ENCODE measurements at places on chromosomes 11 and 22. TPM values are rescaled to one million over a fixed set of nuclear protein-coding genes. Genes with fewer than 3 reads are reported as not detected.

OR4A16 gene
- not detected for polyA plus RNA-seq

GRCh38 chr22:44965171-44965570, 44.6 kb downstream of the PHF21B start:
- no peaks in the 10 kb centered on the region for H3K36me3 ChIP-seq
- H3K4me1 ChIP-seq: no peaks in the 10 kb centered on the region
- no peak for DNase-seq
- peaks cover 12% of the 10 kb centered on the region for H3K27me3 ChIP-seq
- H3K4me3 ChIP-seq: no peak overlapping the region

- H3K27me3 ChIP-seq: no peaks in the 10 kb centered on the region
- no peaks in the 10 kb centered on the region for H3K4me1 ChIP-seq
- no peak overlapping the region for H3K4me3 ChIP-seq
- no peaks in the 10 kb centered on the region for H3K36me3 ChIP-seq
These were observed 148.9 kb downstream of the TENM4 start for GRCh38 chr11:79291948-79292347.

GRCh38 chr11:121372671-121373429, 79.3 kb upstream of the SORL1 start:
- no peaks in the 10 kb centered on the region for H3K36me3 ChIP-seq
- H3K4me3 ChIP-seq: peak overlapping the region; percentile 75
- peaks cover 37% of the 10 kb centered on the region for H3K4me1 ChIP-seq

DNA sequence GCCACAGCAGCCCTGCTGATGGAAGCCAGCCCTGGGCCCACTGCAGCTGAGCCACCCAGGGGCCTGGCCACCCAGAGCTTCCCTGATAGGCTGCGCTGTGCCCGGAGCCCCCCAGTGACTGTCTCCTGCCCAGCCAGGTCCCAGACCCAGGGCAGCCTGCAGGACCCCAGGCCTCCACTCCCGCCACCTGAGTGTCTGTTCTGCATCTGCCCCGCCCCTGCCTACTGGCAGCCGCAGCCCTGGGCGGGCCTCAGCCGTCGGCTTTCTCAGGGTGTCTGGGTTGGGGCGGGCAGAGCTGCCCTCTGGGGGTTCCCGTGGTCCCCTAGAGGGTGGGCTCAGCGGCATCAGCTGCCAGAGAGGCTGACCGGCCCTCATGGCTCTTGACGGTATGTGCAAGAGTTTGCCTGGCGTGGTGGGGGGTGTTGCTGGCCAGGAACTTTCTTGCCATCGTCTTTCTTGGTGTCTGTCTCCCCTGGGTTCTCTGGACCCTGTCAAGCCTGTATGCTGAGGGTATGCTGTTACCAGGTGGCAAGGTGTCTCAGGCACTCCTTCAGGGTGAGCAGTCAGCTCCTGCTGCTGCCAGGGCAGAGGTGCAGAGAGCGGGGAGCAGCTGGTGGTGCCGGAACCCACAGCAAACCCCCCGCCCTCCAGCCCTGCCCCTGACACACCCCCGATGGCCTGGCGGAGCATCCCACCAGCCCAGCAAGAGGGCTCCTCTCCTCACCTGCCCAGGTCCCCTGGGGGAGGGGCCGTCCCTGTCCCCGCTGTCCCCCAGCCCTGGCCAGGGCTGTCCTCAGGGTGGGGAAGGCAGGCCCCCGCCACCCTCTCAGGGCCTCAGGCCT, 12.2 kb upstream of the PIM3 start:
- no peak overlapping the region for H3K27ac ChIP-seq
- H3K4me1 ChIP-seq: peaks cover 7% of the 10 kb centered on the region
- DNase-seq: no peak
- no peaks in the 10 kb centered on the region for H3K36me3 ChIP-seq

GRCh38 chr11:134138376-134138775, 69.5 kb downstream of the JAM3 start:
- H3K4me1 ChIP-seq: peaks cover 3% of the 10 kb centered on the region
- no peak for DNase-seq
- H3K36me3 ChIP-seq: peaks cover 25% of the 10 kb centered on the region
- H3K27me3 ChIP-seq: no peaks in the 10 kb centered on the region
- H3K27ac ChIP-seq: no peak overlapping the region
- no peak overlapping the region for H3K4me3 ChIP-seq

DNA sequence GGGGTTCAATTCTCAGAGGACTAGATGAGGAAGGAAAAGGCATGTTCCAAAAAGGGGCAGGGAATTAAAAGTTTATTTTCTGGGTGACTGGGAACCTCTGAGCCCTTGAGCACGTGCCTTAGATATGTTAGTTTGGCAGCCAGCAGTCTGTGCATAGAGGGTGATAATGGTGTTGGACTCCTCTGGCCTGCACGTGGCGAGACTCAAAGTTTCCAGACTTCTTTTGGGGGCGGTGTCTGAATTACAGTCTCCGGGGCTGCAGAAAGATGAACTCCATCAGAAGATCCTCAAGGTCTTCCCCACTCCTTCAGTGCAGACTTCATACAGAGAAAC, 861 bp upstream of the ZNRF3 start:
- no peak for DNase-seq
- H3K27ac ChIP-seq: peak overlapping the region; percentile 35
- peak overlapping the region; percentile 95 for H3K4me3 ChIP-seq
- peaks cover 23% of the 10 kb centered on the region for H3K4me1 ChIP-seq

MYEOV gene
- polyA plus RNA-seq: 0.25 TPM
